ENCODE measurements at places on chromosomes 16 and 17.

GRCh38 chr17:17446666-17447155 is 30.1 kb upstream of the MED9 start:
- no peak for DNase-seq

GRCh38 chr17:48575673-48576478 is 2.3 kb downstream of the HOXB4 start:
- DNase-seq: no peak

DNA sequence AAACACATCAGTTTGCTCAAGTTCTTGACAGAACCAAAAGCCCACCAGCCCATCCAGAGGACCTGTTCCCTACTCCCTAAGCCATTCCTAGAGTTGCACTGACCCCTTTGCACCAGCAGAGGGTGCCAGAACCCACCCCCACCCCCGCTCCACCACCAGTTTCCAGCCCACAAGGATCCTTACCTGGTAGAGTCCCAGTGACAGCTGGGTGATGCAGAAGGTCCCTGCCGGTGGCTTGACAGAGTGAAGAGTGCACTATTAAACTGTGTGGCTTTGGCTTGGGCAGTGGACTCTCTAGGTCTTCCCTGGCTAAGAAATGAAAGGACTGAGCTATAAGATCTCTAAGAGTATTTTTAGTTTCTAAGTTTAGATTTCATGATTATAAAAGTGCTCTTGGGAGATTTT is 73.3 kb upstream of the MTMR4 start:
- DNase-seq: peak; percentile 44

DNA sequence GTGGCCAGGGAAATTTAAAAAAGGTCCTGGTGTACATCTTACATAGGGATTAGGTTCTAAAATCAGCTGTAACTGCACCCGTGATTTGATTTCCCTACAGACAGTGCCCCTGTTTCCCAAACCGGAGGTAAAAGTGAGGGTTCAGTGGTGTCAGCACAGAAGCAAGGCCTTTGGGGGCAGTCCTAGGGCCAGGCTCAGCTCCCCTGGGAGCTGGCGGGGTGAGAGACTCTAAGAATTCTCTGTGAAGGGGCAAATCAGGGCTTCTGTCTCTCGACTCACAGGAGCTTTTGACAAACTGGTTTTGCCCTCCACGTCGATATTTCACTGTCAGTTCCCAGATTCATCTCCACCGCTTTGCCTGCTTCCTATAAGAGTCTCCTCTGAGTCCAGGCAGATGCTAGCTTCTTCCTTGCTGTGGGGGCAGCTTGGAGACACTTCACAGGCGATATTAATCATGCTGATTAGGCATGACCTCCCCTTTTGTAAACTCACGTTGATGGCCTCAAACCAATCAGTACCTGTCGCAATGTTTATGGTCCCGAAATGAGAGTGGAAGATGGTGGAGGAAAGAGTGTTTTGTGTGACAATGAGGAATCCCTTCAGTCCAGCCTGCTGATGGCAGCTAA is 234.2 kb upstream of the TOX3 start:
- DNase-seq: no peak

- no peak for DNase-seq
These were observed 78.8 kb upstream of the DOC2B start for GRCh38 chr17:260031-260791.

- no peak for DNase-seq
These were observed 34.1 kb downstream of the MEOX1 start for GRCh38 chr17:43627653-43628052.

DNA sequence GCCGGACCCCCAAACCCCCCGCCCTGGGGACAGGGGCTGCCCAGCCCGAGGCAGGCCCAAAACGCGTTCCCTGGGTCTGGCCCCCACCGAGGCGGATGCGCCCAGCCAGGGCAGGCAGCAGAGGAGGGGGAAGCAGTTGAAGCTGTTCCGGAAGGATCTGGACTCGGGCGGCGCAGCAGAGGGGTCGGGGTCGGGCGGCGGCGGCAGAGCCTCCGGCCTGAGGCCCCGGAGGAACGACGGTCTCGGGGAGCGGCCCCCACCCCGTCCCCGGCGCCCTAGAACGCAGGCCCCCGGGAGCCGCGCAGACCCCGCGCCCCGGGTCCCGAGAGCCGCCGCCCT is 22.9 kb upstream of the ZFPM1 start:
- no peak for DNase-seq

- no peak for DNase-seq
These were observed 78.7 kb downstream of the ZDHHC7 start for GRCh38 chr16:84932681-84933080.

- DNase-seq: no peak
These were observed 3.2 kb downstream of the ZC3H7A start for GRCh38 chr16:11793840-11794239.

GRCh38 chr17:64240261-64240740 is 22.8 kb downstream of the TEX2 start:
- DNase-seq: no peak
